ENCODE measurements at places on chromosomes 12 and 14. TPM values are rescaled to one million over a fixed set of nuclear protein-coding genes. Genes with fewer than 3 reads are reported as not detected.

LYZ gene
- not detected for total RNA-seq

TAS2R46 gene
- total RNA-seq = 1.6 TPM

WDHD1 gene
- 56.3 TPM for total RNA-seq

RHOJ gene
- not detected for total RNA-seq

FAM90A1 gene
- total RNA-seq = not detected

CLEC14A gene
- total RNA-seq = not detected

NGDN gene
- 48.7 TPM for total RNA-seq

AKAP3 gene
- total RNA-seq = 2.4 TPM

NANOG gene
- not detected for total RNA-seq

GSG1 gene
- not detected for total RNA-seq

RIC8B gene
- total RNA-seq = 9.6 TPM

OTUB2 gene
- 0.48 TPM for total RNA-seq

OLR1 gene
- not detected for total RNA-seq

CCDC184 gene
- total RNA-seq = not detected

CCDC92 gene
- 10.2 TPM for total RNA-seq

C12orf54 gene
- not detected for total RNA-seq

SLC5A8 gene
- total RNA-seq = not detected

IFNG-AS1 gene
- 36.8 TPM for total RNA-seq

HNF1A gene
- not detected for total RNA-seq

SCNN1A gene
- total RNA-seq = 1.0 TPM

TMEM132C gene
- not detected for total RNA-seq

TMPRSS12 gene
- not detected for total RNA-seq

GARIN6 gene
- not detected for total RNA-seq

AKAP5 gene
- 0.57 TPM for total RNA-seq

PRH2 gene
- not detected for total RNA-seq

SDSL gene
- total RNA-seq = not detected

MEG3 gene
- not detected for total RNA-seq

SOAT2 gene
- total RNA-seq = 1.2 TPM

TMEM52B gene
- 0.21 TPM for total RNA-seq

ZCCHC8 gene
- 68.6 TPM for total RNA-seq

GPX2 gene
- total RNA-seq = not detected

CACNA2D4 gene
- total RNA-seq = not detected

Measured in OCI-LY7 (cell line).